ENCODE measurements at places on chromosomes 3 and 15. TPM values are rescaled to one million over a fixed set of nuclear protein-coding genes. Genes with fewer than 3 reads are reported as not detected.

PLSCR1 gene
- polyA plus RNA-seq = 75.6 TPM

COLQ gene
- 11.0 TPM for polyA plus RNA-seq

C3orf70 gene
- 7.5 TPM for polyA plus RNA-seq

RARB gene
- 44.1 TPM for polyA plus RNA-seq
